Osteoblast (primary cell): ENCODE measurements at places on chromosomes 6 and 20. TPM values are rescaled to one million over a fixed set of nuclear protein-coding genes. Genes with fewer than 3 reads are reported as not detected.

- H3K27ac ChIP-seq, result peak overlapping the region; percentile 76
- peaks cover 9% of the 10 kb centered on the region for H3K4me1 ChIP-seq
- DNase-seq, result peak; percentile 88
- no peaks in the 10 kb centered on the region for H3K36me3 ChIP-seq
- H3K27me3 ChIP-seq, result peaks cover 26% of the 10 kb centered on the region
- H3K4me3 ChIP-seq, result peak overlapping the region; percentile 92
These were observed 46.2 kb upstream of the ZNF184 start for GRCh38 chr6:27518881-27519795.

CLDN20 gene
- total RNA-seq, result not detected in 2 replicates

DNA sequence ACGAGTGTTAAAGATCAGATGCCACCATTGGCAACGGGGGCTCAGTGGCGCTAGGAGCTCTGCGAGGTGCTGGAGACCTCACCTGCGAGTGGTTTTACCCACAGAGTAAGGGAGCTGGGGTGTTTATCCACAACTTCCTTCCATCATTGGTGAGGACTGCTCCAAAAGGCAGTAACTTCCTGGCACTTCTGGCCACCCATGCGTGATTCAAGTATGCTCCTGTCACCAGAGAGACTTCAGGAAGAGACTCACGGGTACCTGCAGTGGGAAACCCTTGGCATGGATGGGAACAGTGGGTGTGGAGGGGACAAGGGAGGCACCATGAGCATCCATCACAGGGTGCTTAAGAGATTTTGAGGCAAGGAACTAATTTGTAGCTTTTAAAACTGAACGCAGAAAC is 53.2 kb downstream of the RIN2 start:
- H3K4me3 ChIP-seq, result no peak overlapping the region
- peaks cover 5% of the 10 kb centered on the region for H3K36me3 ChIP-seq
- peaks cover 50% of the 10 kb centered on the region for H3K4me1 ChIP-seq
- DNase-seq, result no peak

- no peak overlapping the region for H3K27ac ChIP-seq
- no peak overlapping the region for H3K4me3 ChIP-seq
- H3K4me1 ChIP-seq, result peaks cover 8% of the 10 kb centered on the region
These were observed 2.0 kb upstream of the PLCG1 start for GRCh38 chr20:41135187-41135887.
